ENCODE measurements at places on chromosomes 4 and X. TPM values are rescaled to one million over a fixed set of nuclear protein-coding genes. Genes with fewer than 3 reads are reported as not detected.

CFAP99 gene
- polyA plus RNA-seq = 0.15 TPM

ZNF157 gene
- polyA plus RNA-seq = not detected

PAGE2 gene
- not detected for polyA plus RNA-seq

MAMLD1 gene
- polyA plus RNA-seq = not detected

ZCCHC4 gene
- polyA plus RNA-seq = 1.6 TPM

SUPT20HL2 gene
- polyA plus RNA-seq = not detected

TMEM31 gene
- not detected for polyA plus RNA-seq

ABCD1 gene
- 22.5 TPM for polyA plus RNA-seq

CSAG3 gene
- polyA plus RNA-seq = not detected

CYSLTR1 gene
- 9.6 TPM for polyA plus RNA-seq

ADGRG2 gene
- polyA plus RNA-seq = not detected

ANXA10 gene
- polyA plus RNA-seq = not detected

HAUS3 gene
- polyA plus RNA-seq = 4.4 TPM

ESX1 gene
- polyA plus RNA-seq = not detected

- peaks cover 38% of the 10 kb centered on the region for H3K27me3 ChIP-seq
- no peaks in the 10 kb centered on the region for H3K4me1 ChIP-seq
- no peak within 1 kb of the TSS for H3K4me3 ChIP-seq
Measured at GRCh38 chrX:86148024-86148511, at the start of gene DACH2. Gene DACH2, plus strand, starts transcription at chrX:86148451.

GRCh38 chr4:72119946-72120345 lies 88.1 kb downstream of the NPFFR2 start:
- no peaks in the 10 kb centered on the region for H3K4me1 ChIP-seq
- no peak for DNase-seq
- no peak overlapping the region for H3K27ac ChIP-seq
- no peak overlapping the region for H3K4me3 ChIP-seq
- H3K27me3 ChIP-seq = no peaks in the 10 kb centered on the region

DNA sequence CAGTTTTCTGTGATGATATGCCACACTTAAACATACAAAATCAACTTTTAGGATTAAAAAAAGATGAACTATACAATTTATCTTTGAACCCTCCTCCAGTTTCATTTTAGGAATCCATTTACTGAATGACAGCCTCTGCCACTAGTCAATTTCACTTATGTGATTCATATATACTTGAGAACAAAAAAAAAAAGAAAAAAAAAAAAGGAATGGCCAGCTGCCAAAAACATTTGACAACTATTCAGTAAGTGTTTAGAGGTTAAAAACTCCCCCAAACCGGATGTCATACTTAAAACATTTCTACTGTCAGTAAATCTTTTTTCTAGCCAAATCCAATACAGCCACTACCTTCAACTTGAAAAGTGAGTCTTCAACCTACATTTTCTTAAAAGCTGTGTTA lies 266.7 kb upstream of the MAGEB2 start:
- H3K36me3 ChIP-seq = no peaks in the 10 kb centered on the region
- no peak for DNase-seq
- no peak overlapping the region for H3K4me3 ChIP-seq
- no peak overlapping the region for H3K27ac ChIP-seq
- H3K27me3 ChIP-seq = no peaks in the 10 kb centered on the region

GRCh38 chrX:46744009-46744408 lies 14.9 kb downstream of the SLC9A7 start:
- H3K4me1 ChIP-seq = no peaks in the 10 kb centered on the region
- DNase-seq = no peak
- no peak overlapping the region for H3K27ac ChIP-seq
- H3K4me3 ChIP-seq = no peak overlapping the region
- H3K36me3 ChIP-seq = no peaks in the 10 kb centered on the region
- no peaks in the 10 kb centered on the region for H3K27me3 ChIP-seq

DNA sequence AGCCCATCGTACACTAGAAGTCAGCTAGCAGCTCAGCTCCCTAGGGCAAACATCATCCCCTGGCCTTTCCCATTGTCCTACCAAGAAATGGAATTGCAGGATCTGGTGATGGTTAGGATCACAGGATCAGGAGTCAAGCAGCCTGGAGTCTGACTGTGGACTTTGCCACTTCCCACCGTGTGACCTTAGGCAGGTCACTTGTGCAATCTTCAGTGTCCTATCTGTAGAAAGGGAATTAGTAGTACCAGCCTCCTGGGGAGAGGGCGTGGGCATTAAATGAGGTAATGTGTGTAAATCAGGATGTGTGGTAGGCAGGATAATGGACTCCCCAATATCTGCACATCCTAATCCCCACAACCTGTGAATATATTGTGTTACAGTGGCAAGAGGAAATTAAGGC lies 38.6 kb upstream of the APLN start:
- H3K4me3 ChIP-seq = no peak overlapping the region
- H3K4me1 ChIP-seq = no peaks in the 10 kb centered on the region
- no peak for DNase-seq
- H3K36me3 ChIP-seq = no peaks in the 10 kb centered on the region

DNA sequence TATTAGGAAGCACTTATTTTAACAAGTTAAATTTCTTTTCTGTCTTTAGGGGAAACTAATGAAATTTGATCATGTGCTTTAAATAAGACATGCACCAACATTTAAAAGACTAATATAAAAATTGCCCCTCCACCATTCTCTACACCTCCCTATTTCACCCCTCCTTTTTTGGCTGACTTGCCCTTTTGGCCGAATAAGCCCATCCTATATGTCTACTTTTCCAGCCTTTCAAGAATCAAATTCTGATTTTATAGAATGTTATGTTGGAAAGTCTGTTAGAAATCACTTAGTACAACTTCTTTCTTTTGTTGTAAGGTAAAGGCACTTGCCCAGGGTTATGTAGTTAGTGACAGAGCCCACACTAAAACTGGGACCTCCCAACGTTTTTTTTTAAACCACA lies 1.8 kb downstream of the CAPN6 start:
- H3K27ac ChIP-seq = no peak overlapping the region
- no peaks in the 10 kb centered on the region for H3K36me3 ChIP-seq
- DNase-seq = no peak
- no peaks in the 10 kb centered on the region for H3K4me1 ChIP-seq

- no peaks in the 10 kb centered on the region for H3K27me3 ChIP-seq
- H3K4me1 ChIP-seq = no peaks in the 10 kb centered on the region
- no peak for DNase-seq
Measured at GRCh38 chr4:128528793-128529553, 241.4 kb upstream of the PGRMC2 start.

DNA sequence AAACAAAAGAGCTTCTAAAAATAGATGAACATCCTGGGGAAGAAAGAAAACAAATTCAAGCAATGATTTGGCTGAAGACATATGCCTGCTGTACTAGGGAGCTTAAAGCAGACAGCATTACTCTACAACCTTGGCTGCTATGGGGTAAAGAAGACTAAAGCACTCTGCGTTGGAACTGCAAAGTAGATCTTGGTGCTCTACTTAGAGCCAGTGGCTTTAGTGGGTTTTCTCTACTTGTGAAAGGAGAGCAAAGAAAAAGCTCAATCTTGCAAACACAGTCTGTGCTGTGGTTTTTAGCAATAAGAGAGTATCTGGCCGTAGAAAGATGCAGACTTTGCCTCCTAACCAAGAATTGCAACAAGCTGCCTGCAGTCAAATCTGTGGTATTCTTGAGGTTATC lies 334.7 kb upstream of the NDST3 start:
- H3K4me3 ChIP-seq = no peak overlapping the region
- no peak overlapping the region for H3K27ac ChIP-seq
- no peaks in the 10 kb centered on the region for H3K27me3 ChIP-seq
- H3K36me3 ChIP-seq = no peaks in the 10 kb centered on the region
- H3K4me1 ChIP-seq = no peaks in the 10 kb centered on the region
- DNase-seq = no peak

DNA sequence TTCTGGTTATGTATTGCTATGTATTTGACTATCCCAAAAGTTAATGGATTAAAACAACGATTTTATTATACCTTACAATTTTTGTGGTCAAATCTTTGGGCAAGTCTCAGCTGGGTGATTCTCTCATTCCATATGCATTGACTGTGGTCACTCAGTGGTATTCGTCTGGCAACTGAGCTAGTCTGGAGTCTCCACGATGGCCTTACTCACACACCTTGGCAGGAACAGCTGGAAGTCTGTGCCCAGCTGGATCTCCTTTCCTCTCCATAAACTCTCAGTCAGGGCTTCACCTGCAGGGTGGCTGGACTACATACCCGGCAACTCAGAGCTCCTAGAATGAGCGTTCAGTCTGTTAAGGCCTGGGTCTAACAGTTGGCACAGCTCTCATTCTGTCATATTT lies 141.1 kb upstream of the WDFY3 start:
- H3K27me3 ChIP-seq = no peaks in the 10 kb centered on the region
- H3K36me3 ChIP-seq = no peaks in the 10 kb centered on the region
- no peak overlapping the region for H3K4me3 ChIP-seq
- no peak for DNase-seq

- no peak overlapping the region for H3K27ac ChIP-seq
- H3K4me3 ChIP-seq = no peak overlapping the region
- no peaks in the 10 kb centered on the region for H3K27me3 ChIP-seq
- no peaks in the 10 kb centered on the region for H3K36me3 ChIP-seq
- H3K4me1 ChIP-seq = peaks cover 6% of the 10 kb centered on the region
- DNase-seq = no peak
Measured at GRCh38 chr4:140113653-140114052, 40.3 kb downstream of the MAML3 start.

- no peaks in the 10 kb centered on the region for H3K27me3 ChIP-seq
- no peak for DNase-seq
- H3K4me3 ChIP-seq = no peak overlapping the region
- no peaks in the 10 kb centered on the region for H3K36me3 ChIP-seq
- no peaks in the 10 kb centered on the region for H3K4me1 ChIP-seq
Measured at GRCh38 chr4:44670506-44671199, 7.6 kb upstream of the GUF1 start.

GRCh38 chr4:792626-793092 lies 33.3 kb downstream of the CPLX1 start:
- no peak overlapping the region for H3K4me3 ChIP-seq
- no peak for DNase-seq
- H3K27ac ChIP-seq = no peak overlapping the region
- peaks cover 78% of the 10 kb centered on the region for H3K27me3 ChIP-seq
- no peaks in the 10 kb centered on the region for H3K36me3 ChIP-seq

DNA sequence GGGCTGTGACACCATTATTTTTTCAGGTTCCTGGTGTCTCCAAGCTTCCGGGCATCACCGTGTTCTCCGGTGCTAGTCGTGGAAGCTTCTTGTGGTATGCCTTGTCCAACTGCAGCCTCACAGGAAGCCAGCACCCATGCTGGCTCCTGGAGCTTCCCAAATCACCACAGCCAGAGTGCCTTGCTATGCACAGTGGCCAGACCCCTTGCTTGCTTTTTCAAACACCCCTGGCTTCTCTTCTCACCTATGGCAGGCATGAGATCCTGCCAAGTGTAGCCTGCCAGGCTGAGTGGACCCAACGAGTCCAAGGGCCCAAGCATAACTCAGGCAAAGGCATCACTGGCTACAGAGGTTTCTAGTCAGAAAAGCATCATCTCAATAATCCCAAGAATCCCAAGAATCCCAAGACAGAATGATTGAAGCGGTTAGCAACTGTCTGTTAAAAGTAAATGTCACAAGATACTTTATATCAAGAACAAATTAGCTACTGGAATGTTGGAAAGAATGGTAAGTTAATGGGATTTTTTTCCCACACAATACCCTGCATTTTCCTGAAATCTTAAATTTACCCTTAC lies 1522.9 kb downstream of the PCDH18 start:
- H3K27me3 ChIP-seq = no peaks in the 10 kb centered on the region
- H3K36me3 ChIP-seq = no peaks in the 10 kb centered on the region
- no peak overlapping the region for H3K27ac ChIP-seq
- no peaks in the 10 kb centered on the region for H3K4me1 ChIP-seq
- H3K4me3 ChIP-seq = no peak overlapping the region

DNA sequence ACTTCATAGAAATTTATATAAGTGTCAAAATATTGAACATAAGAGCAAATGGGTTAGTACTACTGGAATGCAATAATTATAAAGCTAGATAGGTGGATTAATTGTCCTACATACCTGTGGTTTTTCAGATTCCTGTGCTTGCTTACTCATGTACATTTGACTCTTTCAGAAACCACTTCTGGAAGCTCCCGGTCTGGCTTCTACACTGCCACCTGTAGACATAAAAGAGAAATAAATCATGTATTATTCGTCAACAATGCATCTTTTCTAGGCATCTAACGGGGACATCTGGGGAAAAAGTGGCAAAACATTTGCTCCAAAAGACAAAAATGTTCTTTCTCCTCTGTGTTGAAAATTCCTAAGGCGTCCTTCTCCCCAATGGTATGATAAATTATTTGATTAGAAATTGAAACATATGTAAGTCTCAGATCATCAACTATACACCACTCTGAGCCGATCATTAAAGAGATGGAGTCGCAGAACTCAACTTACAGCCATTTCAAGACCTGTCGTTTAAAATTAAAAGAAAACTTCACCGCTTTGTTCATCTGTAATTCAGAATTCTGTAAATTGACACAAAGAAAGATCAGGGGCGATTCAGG lies 648.7 kb upstream of the DIPK2B start:
- peaks cover 31% of the 10 kb centered on the region for H3K27me3 ChIP-seq
- DNase-seq = no peak
- H3K27ac ChIP-seq = no peak overlapping the region
- peaks cover 20% of the 10 kb centered on the region for H3K4me1 ChIP-seq
- H3K4me3 ChIP-seq = peak overlapping the region; percentile 79

- H3K4me3 ChIP-seq = no peak overlapping the region
- H3K4me1 ChIP-seq = peaks cover 36% of the 10 kb centered on the region
- no peaks in the 10 kb centered on the region for H3K27me3 ChIP-seq
- no peak for DNase-seq
- no peaks in the 10 kb centered on the region for H3K36me3 ChIP-seq
Measured at GRCh38 chr4:74544655-74545361, 99.9 kb downstream of the AREG start.

- H3K4me1 ChIP-seq = no peaks in the 10 kb centered on the region
- H3K27me3 ChIP-seq = no peaks in the 10 kb centered on the region
- no peak overlapping the region for H3K27ac ChIP-seq
- no peak overlapping the region for H3K4me3 ChIP-seq
- no peaks in the 10 kb centered on the region for H3K36me3 ChIP-seq
Measured at GRCh38 chr4:179344861-179345260, 1902.6 kb upstream of the AGA start.

DNA sequence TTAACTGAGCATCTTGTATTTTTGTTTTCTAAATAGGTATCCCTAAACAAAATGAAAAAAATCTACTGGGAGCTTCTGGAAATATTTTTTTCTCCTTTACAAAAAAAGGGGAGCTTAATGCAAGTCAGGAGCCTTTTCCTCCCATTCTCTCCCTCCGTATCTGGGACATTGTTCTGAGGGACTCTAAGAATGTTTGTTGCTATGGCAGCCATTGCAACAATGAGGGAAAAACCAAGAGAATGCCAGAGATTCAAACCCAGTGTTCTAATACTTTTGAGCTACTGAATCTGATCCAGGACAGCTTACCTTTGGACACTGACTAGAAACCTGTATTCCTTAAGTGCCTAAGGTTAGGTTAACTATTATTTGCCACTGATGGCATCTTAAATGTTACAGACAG lies 485.7 kb upstream of the HS3ST1 start:
- H3K27ac ChIP-seq = no peak overlapping the region
- H3K27me3 ChIP-seq = no peaks in the 10 kb centered on the region
- DNase-seq = no peak
- no peaks in the 10 kb centered on the region for H3K4me1 ChIP-seq

Measured in CD14-positive monocyte (primary cell).